ENCODE measurements at places on chromosomes 12 and 14.

DNA sequence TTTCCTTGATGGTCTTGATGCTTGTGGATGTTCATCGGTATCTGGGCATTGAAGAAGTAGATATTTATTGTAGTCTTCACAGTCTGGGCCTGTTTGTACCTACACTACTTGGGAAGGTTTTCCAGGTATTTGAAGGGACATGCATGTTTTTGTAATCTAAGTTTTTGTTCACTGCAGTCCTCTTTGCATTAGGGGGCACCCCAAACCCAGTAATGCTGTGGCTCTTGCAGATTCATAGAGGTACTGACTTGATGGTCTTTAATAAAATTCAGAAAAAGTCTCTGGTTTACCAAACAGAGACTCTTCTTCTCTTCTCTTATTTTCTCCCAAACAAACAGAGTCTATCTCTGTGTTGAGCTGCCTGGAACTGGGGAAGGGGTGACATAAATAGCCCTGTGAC lies 150.9 kb upstream of the SLC16A7 start:
- DNase-seq, result no peak

DNA sequence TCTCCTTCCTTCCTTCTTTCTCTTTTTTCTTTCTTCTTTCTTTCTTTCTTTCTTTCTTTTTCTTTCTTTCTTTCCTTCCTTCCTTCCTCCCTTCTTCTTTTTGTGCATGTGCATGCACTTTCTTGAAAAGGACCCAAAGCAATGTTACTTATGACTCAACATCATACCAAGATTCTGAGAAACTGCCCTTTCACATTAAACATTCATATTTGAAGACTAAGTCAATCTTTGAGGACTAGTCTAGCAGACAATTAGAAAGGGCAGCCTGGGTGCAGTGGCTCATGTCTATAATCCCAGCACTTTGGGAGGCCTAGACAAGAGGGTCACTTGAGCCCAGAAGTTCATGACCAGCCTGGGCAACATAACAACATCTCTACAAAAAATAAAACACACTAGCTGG lies 212.8 kb upstream of the KITLG start:
- DNase-seq, result no peak

DNA sequence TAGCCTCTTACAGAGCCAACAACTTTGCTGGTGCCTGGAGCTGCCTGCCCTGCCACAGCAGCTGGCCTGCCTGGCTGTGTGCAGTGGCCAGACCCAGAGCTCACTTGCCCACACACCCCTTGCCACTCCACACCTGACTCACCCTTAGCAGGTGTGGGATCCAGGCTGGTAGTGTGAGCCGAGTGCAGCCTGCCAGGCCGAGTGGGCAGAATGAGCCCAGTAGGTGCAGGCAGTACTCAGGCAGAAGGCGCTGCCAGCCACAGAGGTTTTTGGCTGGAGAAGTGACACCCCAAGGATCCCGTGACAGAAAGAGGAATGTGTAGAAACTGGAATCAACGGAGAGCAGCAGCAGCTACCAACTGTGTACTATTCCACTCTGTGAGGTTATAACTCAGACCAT lies 29.8 kb upstream of the PYGL start:
- no peak for DNase-seq

DNA sequence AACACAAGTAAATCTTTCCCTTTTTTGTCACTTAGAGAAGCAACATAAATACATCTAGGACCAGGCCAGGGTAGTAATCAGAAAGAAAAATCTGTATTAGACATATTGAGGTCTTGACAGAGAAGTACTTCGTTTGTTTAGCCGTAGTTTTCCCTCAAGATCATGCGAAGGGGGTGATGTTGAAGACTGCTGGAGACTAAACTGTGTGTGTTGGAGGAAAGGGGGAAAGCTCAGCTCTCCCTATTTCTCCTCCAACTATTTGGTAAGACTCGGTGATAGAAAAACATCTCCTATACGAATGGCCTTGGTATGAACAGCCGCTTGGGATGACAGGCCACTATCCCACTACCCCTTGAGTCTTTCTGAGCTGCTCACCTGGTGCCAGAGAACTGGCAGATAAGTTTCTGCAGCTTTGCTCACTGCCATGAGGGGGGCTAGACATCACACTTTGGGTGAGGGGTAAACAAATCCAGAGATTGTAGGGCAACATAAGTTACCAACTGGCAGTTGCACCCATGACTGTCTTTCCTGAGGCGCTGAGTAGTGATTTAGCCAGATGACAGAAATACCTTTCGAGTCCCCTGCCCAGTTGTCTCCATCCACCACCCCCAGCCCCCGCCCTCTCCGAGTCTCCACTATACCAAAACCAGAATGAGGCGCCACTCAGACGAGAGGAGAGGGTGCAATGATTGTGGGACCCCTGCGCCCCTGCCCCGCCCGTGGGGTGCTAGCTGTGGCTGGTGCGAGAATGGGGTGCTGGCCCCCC lies 685 bp downstream of the VAMP1 start:
- DNase-seq, result no peak

DNA sequence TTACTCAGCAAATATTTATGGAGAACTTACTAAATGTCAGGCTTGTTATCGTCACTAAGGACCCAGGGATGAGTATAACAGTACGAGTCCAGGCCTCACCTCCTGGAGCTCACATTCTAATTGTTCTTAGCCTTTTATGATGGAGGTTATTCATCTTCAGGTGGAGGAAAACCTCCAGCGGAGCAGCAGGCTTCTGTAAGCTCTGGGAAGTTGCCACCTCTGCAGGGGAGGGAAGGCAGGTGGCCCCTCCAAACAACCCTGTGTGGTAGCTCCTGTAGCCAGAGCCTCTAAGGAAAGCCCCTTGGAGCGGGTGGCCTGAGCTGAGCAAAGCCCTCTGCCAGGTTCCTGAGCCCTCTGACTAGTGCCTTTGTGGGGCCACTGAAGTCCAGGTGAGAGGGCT lies 104.1 kb downstream of the SMOC1 start:
- DNase-seq, result no peak

DNA sequence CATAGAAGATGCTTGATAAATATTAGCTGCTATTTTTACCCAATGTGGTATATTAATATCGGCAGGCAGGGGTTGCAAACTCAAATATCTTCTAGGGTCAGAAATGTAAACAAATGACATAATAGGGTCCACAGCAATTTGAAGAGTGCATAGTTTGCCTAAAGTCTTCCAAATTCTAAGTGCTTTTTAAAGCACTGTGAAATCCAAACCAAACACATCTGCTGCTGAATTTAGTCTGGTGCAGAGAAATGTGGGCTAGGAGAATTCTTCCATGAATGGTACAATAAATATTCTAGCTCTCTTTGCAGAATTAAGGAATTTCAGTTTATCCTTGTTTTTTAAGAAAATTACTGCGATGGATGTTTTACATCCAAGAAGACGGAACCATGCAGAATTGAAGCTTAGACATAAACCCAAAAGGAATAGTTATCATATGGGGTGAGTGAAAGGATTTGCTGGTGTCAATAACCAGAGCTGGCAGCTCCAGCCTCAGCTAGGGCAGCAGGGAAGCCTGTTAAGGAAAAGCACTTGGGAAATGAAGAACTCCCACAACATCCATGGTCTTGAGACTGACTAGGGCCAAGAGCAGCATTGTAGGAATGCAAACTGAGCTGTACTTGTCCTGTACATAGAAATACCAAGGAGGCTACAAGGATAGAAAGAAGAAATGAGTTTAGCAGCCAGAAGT lies 65.5 kb downstream of the PTPRR start:
- no peak for DNase-seq

- DNase-seq, result no peak
Measured at GRCh38 chr14:75422169-75422568, 5.7 kb upstream of the JDP2 start.

- no peak for DNase-seq
Measured at GRCh38 chr12:113316155-113316554, 18.8 kb downstream of the SLC8B1 start.

GRCh38 chr14:90332271-90332584 lies 487 bp upstream of the NRDE2 start:
- no peak for DNase-seq

GRCh38 chr12:2319136-2319535 lies 266.3 kb downstream of the CACNA1C start:
- no peak for DNase-seq

DNA sequence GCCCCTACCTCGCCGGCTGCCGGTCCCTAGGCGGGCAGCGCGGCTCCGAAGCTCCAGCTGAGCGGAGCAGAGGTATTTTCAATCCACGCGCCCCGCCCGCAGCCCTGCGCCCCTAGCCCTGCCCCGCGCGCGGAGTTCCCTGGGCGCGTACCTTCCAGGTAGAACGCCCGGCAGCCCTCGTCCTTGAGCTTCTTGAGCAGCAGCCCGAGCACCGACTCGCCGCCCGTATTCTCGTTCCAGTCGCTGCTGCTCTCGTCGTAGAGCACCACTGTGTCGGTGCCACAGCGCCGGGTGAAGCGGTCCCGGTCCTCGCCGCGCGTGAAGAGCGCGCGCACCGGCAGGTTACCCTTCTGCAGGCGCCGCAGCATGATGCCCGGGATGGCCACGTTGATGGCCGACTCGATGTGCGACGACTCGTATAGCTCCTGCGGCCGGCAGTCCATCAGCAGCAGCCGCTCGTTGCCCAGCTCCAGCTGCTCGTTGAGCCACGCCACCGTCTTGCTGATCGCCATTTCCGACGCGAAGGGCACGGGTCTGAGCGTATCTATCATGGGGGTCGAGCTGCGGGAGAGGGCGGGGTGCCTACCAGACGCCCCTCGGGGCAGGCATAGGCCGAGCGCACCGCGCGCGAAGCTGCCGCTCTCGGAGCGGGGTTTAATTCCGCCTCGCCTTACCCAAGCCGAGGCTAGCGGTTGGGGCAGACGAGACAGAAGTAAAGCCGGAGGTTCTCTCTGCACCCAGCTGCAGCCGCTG lies 636 bp downstream of the DUSP6 start:
- DNase-seq, result no peak

GRCh38 chr14:39581474-39581873 lies 149.2 kb upstream of the FBXO33 start:
- DNase-seq, result no peak

GRCh38 chr14:45199230-45199629 lies 53.8 kb downstream of the MIS18BP1 start:
- DNase-seq, result no peak

DNA sequence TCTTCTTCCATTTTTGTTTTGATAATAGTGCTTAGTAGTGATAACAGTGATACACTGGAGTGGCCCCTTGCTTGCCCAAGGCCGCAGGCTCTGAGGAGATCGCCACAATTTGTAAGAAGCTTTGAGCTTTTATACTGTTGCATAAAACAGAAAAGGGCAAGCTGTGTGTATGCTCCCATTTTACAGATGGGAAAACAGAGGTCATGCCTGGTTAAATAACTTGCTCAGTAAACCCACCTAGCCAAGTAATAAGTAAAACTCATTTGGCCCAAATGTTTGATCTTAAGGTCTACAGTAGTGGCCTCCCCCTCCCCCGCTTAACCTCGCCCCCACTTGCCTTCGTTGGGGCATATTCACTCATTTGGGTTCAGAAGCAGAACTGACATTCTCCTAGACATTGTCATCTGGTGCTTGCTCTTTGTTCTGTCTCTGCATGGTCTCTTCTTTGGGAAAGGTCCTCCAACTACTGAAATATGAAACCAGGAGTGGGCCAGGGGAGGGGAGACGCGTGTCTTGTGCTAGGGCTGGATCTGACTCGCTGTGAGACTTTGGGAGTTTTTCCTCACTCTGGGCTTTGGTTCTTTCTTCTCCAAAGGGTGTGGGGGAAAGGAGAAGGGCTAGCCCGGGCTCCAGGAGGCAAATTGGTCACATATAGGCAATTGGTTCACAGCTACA lies 88.1 kb downstream of the PAPOLA start:
- no peak for DNase-seq

DNA sequence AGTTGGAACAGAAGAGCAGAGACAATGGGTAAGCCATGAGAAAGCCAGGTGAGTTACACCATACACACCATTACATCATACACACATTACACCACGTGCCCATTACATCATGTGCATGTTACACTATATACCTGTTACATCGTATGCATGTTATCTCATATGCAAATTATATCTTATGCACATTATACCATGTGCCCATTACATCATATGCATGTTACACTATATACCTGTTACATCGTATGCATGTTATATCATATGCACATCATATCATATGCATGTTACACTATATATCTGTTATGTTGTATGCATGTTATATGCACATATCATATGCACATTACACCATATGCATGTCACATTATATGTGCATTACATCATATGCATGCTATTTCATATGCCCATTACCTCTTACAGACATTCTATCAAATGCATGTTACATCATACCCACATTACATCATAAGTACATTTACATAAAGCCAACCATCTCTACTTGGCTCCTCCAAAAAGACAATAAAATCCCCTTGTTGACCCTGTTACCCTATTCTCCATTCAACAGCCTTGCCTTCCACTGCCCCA lies 207.2 kb downstream of the KSR2 start:
- no peak for DNase-seq

- no peak for DNase-seq
Measured at GRCh38 chr14:96727491-96727890, 69.7 kb upstream of the VRK1 start.

GRCh38 chr12:26696613-26697092 lies 136.3 kb downstream of the ITPR2 start:
- DNase-seq, result no peak

DNA sequence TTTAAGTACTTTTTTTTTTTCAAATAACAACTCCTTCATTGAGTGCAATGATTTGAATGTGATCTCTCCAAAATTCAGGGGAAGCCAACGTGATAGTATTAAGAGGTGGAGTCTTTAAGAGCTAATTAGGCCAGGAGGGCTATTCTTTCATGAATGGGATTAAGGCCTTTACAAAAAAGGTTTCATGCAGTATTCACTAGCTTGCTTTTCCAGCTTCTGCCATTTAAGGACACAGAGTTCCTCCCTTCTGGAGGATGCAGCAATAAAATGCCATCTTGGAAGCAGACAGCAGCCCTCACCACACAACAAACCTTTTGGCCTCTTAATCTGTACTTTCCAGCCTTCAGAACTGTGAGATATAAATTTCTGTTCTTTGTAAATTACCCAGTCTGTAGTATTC lies 586.8 kb upstream of the LMO3 start:
- DNase-seq, result no peak

GRCh38 chr12:119980242-119980641 lies 8.8 kb upstream of the BICDL1 start:
- DNase-seq, result no peak

DNA sequence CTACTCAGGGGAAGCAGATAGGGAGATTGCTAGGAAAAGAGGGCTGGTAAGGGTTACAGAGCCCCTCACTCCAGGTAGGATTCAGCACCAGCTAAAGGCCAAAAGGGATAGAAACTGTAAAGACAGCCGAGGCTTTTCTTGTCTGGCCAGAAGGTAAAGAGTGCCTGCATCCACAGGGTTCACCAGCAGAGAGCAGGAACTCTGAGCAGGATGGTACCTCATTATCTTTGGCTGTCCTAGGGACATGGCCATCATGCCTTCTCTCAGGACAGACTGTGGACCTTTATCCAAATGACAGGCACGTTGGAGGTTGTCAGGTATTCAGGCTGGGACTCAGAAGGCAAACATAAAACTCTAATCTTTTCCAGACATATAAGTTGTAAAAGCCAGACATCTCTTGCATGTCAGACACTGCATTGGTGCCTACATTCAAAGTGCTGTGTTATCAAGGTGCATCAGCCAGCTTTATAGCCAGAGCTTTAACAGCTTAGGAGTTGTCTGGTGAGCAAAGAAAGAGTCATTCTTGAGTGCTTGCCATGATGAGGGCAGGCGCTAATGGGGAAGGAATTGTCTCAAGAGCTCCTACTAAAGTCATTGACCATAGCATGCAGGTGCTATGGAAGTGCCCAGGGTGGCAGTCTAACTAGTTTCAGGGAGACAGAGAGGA lies 89.5 kb downstream of the PELI2 start:
- no peak for DNase-seq

- no peak for DNase-seq
Measured at GRCh38 chr12:45131506-45131905, 80.6 kb upstream of the DBX2 start.

Measured in H1 (cell line).